ENCODE measurements at places on chromosomes 1 and 21. TPM values are rescaled to one million over a fixed set of nuclear protein-coding genes. Genes with fewer than 3 reads are reported as not detected.

GRCh38 chr1:113763661-113764060, 4.4 kb upstream of the PHTF1 start:
- H3K4me3 ChIP-seq: no peak overlapping the region
- no peak overlapping the region for H3K27ac ChIP-seq
- H3K4me1 ChIP-seq: no peaks in the 10 kb centered on the region
- DNase-seq: no peak

The CEP104 gene
- total RNA-seq: 47.8 TPM

DNA sequence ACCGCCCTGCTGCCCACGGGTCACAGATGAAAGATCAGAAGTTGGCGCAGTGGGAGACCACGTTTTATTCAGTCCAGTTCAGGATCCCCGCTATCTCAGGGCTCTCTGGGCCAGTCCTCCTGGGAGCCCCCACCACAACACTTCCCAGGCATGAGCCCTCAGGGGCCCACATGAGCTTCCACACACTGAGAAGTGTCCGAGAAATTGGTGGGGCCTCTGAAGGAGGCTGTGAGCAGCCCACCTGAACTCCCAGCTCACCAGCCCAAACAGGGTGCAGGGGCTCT, 12.1 kb downstream of the TRIM46 start:
- DNase-seq: peak; percentile 60
- H3K27ac ChIP-seq: no peak overlapping the region
- H3K27me3 ChIP-seq: no peaks in the 10 kb centered on the region
- H3K4me1 ChIP-seq: no peaks in the 10 kb centered on the region

DNA sequence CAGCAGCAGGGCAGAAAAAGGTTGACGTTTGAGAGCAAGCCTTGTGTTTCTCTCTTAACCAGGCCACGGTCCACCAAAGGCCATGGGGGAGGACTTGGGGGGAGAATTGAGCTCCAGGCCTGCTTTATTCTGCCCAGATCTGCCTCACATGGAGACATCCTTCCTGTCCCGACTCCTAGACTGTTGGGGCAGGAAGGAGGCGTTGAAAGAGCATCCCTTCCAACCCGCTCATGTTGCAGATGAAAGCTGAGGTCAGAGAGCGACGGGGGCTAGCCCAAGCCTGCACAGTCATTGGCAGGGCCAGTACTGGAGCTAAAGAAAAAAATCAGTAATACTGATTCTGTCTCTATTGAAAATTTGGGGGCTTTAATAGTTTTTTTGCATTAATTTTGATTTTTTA, 46.6 kb downstream of the MYOM3 start:
- H3K36me3 ChIP-seq: no peaks in the 10 kb centered on the region
- no peaks in the 10 kb centered on the region for H3K4me1 ChIP-seq
- DNase-seq: no peak
- H3K27me3 ChIP-seq: no peaks in the 10 kb centered on the region
- H3K4me3 ChIP-seq: no peak overlapping the region

DNA sequence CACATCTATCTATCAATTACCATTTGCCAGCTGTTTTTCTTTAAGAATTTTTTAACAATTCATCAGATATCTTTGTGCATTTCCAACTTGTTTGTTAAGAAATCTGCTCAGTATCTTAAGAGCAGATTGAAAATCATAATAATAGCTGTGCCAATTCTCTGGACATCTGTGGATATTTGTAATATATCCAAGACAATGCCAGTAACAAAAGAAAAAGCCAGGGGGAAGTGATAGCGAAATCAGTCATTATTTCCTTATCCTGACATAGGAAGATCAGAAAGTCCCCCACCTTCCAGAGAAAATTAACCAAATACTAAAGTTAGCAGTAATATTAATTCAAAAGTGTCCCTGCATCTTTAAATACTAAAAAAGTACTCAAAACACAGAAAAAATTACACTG, 217.1 kb downstream of the RERE start:
- H3K36me3 ChIP-seq: no peaks in the 10 kb centered on the region
- H3K4me3 ChIP-seq: no peak overlapping the region
- no peak for DNase-seq
- no peaks in the 10 kb centered on the region for H3K4me1 ChIP-seq
